SIG-M5 (cell line): ENCODE measurements at places on chromosomes 12 and 14.

GRCh38 chr12:99343960-99344359 is 303.6 kb upstream of the GARIN6 start:
- no peak for DNase-seq

DNA sequence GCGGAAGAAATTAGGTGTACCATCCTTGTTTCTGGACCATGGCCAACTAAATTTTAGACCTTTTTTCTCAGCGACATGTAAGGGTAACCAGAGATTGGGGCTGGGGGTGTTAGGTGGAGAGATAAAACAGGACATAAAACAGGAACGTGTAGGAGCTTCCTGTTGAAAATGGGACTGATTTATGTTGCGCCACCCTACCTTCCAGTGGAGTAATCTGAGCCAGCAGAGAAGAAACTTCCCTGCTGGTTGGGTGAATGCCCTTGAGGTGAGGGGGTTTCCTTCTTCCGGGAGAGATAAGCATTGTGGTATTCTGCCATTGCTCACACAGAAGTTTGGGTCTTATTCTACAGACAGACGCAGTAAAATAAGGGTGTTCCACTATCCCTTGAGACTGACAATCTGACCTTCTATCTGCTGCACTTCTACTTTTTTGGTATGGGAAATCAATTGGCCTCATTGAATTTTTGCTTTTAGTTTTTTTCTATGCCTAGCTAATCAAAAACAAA is 417.6 kb downstream of the PCNX1 start:
- DNase-seq: no peak

GRCh38 chr12:54033106-54033979 is 493 bp downstream of the HOXC5 start:
- no peak for DNase-seq

DNA sequence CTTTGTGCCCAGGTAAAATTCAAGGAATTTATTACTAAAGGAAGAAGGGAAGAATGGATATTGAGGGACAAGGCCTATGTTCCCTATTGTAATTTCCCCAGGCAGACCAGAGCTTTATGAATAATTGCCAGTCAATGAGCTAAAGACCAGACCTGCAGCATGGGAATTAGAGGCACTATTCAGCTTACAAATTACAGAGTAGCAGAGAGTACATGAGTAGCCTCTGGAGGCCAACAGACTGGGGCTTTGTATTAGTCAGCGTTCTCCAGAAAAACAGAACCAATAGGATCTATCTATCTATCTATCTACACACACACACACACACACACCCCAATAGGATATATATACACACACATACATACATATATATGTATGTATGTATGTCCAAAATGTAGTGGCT is 120.0 kb upstream of the RPH3A start:
- no peak for DNase-seq

GRCh38 chr12:79023784-79024183 is 159.2 kb downstream of the SYT1 start:
- no peak for DNase-seq

DNA sequence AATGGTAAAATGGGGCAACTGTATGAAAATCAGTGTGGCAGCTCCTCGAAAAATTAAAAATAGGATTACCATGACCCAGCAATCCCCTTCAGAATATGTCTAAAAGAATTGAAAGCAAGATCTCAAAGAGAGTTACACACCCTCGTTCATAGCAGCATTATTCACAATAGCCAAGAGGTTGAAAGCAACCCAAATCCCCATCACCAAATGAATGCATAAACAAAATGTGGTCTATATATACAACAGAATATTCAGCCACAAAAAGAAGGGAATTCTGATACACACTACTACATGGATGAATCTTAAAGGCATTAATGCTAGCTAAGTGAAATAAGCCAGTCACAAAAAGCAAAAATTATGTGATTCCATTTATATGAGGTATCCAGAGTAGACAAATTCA is 27.2 kb downstream of the RAD52 start:
- no peak for DNase-seq

GRCh38 chr14:51424561-51425251 is 184.7 kb downstream of the TMX1 start:
- DNase-seq: no peak

- DNase-seq: no peak
Measured at GRCh38 chr12:99476956-99477355, 170.6 kb upstream of the GARIN6 start.

DNA sequence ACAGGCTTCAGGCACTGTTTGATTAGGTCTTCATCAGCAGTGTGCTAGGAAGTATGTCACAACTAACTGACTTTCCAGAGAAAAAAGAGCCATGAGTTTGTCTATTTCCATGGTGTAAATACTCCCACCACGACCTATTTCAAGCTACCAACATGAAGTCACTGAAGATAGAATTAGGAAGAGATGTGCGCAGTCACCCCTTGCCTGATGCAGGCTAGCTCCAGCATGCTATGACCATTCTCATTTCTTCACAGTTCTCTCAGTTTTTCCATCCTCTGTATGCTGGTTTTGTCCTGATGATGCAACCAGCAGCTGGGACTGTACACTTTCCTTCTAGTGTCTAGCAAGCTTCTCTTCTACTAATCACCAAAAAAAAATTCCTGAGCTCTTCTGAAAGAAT is 191.6 kb upstream of the NUDT4 start:
- DNase-seq: peak; percentile 86

- DNase-seq: no peak
Measured at GRCh38 chr14:94143239-94143638, 13.8 kb upstream of the IFI27L2 start.
